ENCODE measurements at places on chromosomes 16 and 17.

DNA sequence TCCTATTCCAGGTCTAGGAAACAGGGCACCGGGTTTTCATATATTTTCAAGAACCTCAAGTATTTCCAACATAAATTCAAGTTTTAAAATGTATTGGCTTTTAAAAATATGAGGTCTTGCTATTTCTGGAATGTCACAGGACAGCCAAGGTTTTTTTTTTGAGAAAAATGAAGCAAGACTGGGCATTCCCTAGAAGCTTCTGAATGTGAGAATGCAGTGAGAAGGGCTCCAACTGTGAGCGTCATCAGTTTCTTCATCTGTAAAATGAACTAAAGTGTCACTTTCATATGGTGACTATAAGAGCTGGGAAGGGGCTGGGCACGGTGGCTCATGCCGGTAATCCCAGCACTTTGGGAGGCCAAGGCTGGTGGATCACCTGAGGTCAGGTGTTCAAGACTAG, 455.8 kb upstream of the MAF start:
- no peak for DNase-seq

- DNase-seq: peak; percentile 13
These were observed 643 bp downstream of the HSDL1 start for GRCh38 chr16:84144209-84144858.

DNA sequence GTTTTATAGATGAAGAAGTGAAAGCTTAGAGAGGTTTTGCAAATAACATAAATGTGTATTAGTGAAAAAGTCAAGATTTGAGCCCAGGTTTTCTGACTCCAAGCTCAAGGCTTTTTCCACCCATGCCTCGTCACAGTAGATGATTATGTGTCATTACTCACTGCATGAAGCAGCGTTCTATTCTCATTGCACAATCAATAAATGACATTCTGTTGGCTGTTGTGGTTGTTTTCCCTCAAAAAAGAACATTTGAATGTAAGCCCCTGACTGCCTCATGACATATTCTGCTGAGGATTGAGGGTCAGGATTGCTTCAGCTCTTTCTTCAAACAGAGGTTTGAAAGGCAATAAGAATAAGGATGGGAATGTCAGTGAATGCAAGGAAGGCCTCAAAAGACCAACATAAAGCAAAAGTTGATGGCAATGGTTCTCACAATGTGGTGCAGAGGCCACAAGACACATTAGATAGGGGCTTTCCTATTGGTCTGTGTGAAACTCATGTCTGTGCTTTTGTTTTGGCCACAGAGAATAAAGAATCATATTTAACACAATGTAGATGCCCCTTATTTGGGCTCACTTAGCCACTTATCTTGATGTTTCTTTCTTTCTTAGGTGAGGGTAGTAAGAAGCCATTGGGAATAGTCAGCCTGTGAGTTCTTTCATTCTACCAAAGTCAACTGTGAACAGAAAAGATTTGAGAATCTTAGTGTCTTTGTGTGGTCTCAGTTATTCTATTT, 5.4 kb upstream of the MMD start:
- no peak for DNase-seq

DNA sequence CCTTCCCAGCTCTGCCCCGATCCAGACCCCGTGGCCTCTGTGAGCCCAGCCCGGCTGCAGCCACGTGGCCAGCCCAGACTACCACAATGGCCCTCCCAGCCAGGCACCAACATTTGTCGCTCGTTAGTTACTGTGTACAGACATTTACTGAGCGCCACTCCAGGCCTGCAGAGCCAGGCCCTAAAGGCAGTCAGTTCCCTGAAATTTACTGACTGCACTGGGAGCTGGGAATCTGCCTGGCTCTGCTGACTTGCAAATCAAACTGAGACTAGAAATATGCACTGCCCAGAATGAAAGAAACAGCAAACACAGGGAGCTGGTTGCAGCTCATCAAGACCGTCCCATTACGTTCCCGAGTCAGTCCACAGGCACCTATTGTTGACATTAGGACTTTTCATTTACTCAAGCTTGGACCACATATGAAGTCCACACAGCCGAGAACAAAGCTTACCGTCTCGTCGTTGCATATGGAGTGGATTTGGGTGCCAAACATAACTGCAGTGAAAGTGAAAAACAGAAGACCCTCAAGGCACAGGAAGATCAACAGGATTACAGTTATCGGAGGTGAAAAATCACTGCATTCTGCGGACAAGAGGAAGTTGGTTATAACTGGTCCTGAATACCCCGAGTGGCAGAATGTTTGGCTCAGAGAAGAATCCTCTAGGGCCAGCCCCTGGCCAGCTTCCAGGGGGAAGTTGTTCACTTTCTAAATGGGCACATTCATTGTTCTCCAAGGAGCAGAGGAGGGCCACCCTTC, 34.5 kb downstream of the ZDHHC7 start:
- no peak for DNase-seq

- no peak for DNase-seq
These were observed 6.2 kb downstream of the REXO5 start for GRCh38 chr16:20812510-20812909.

- no peak for DNase-seq
These were observed 939 bp upstream of the WDR90 start for GRCh38 chr16:648071-648780.

GRCh38 chr17:48755356-48755755, 26.8 kb upstream of the HOXB13 start:
- DNase-seq: no peak

DNA sequence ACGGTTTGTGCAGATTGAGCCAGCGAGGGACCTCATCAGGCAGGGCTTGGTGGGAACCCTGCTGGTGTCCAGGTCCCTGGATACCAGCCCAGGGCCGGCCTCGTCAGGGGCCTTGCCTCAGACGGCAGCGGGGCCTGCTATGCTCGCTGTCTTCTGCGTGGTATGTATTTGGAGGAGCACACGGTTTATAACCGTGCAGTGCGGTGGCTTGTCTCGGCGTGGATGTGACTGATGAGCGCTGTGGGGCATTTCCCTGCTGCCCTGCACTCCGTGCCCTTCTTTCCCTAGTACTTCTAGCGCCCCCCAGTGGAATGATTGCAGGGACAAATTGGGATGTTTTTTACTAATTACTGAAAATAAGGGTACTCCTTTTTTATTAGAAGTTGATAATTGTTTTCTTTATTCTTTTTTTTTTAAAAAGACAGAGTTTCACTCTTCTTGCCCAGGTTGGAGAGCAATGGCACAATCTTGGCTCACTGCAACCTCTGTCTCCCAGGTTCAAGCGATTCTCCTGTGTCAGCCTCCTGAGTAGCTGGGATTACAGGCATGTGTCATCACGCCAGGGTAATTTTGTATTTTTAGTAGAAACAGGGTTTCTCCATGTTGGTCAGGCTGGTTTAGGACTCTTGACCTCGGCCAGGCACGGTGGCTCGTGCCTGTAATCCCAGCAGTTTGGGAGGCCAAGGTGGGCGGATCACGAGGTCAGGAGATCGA, 15.3 kb downstream of the TBCD start:
- no peak for DNase-seq

DNA sequence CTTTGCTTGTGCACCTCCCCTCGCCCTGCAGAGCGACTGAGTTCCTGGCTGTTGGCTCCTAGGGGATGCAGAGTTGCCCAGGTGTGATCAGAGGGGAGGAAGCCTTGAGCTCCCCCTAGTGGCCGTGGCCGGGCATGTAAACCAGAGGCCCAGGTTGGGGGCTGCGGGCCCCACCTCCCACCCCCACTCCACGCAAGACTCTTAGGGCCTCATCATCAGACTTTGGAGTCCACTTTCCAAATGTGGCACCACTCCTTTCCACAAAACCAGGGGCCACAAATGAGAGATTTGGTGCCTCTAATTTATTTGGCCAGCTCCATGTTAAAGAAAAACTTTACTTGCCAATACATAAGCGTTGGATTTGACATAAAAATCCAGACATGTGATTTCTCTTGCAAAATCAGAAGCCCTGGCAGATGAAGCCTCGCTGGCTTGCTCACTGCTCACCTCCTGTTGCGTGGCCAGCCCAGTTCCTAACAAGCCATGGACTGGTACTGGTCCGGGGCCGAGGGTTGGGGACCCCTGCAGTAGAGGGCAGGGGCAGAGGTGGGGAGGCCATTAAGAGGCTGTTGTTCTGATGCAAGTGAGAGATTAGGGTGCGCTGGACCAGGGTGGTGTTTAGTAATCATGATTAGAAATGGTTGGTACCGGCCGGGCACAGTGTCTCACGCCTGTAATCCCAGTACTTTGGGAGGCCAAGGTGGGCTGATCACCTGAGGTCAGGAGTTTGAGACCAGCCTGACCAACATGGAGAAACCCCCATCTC, 28.7 kb upstream of the GAS7 start:
- peak; percentile 29 for DNase-seq

DNA sequence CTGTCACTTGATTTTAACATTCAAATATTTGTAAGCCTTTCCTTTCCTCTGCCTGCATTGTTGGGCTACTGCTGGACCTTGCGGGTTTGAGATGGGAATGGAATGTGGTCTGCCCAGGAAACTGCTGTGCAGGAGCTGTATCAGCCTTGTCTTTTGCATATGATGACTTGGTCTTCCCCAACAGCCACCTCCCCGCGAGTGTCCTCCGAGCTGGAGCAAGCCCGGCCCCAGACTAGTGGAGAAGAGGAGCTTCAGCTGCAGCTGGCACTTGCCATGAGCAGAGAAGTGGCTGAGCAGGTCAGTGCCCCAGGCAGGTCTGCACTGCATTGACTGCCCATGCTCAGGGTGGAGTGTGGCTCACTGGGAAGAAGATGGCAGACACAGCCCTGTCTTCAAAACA, 52.8 kb downstream of the B9D1 start:
- DNase-seq: no peak

GRCh38 chr16:77402672-77403071, 32.2 kb downstream of the ADAMTS18 start:
- no peak for DNase-seq

DNA sequence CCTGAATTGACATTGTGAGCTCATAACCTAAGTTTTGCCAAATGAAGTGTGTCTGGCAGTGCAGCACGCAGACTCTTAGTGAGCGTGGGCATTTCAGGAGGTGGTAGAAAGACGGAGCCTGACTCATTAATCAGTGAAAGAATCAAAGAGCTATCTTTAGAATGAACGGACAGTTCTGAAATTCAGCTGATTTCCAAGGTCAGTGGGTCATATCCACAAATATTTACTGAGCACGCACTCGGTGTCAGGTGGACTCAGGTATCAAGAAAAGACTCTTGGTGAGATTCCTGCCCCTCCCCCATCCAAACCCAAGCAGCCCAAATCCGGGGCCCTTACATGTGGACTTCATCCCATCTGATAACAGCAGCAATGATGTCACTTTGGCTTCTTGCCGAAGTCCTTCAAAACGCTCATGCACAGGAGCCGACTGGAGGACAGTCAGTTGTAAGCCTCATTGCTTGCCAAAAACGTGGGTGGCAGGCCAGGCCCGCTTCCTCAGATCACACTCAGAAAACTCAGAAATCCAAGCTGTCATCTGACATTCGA, 185.8 kb downstream of the HS3ST3A1 start:
- DNase-seq: no peak

DNA sequence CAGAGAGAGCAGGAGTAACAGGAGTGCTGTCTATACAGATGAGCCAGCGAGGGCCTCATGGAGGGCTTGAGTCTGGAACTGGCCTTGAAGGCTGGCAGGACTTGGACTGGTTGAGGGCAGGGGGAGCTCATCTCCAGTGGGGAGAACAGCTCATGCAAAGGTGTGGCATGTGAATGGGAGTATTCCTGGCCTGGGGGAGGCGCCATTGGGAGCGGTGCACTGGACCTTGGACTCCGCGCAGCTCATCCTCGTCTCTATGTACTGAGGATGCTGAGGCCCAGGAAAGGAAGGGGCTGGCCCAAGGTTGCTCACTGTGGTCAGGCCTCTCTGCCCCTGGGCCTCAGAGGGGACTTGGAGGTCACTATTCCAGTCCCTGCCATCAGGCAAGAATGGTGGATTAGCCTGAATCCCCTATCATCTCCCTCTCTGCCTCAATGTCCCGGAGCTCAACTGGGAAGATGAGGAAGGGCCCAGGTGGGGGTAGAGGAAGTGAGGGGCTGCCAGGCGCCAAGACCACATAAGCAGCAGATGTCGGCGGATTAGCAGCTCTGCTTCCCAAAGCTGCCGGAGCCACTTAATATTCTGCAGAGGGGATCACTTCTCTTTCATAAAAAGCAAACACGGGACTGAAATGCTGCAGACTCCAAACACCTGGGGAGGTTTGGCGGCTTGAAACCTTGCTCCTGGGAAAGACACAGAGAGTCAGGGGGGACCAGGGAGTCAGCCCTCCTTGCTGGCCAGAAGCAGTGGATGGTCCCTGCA, 88.9 kb downstream of the SDK2 start:
- no peak for DNase-seq

DNA sequence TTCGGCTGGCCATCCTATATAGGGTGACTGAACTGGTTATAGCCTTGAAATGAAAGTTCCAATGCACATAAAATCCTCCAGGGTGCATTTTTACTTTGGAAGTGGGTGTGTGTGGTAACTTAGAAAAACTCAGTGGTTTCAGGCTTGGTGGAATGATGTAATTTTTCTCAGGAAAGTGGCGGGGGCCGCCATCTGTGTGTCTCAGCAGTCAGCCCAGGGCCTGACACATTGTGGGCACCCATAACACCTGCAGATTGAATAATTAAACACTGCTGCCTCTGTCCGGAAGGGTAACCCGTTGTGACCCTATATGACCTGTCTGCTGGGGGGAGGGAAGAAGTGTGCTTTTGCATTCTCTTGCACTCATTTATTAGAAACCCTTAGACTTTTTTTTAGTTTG, 2.2 kb upstream of the PDP2 start:
- no peak for DNase-seq

- DNase-seq: no peak
These were observed 789.4 kb upstream of the KIF2B start for GRCh38 chr17:53033297-53033696.

DNA sequence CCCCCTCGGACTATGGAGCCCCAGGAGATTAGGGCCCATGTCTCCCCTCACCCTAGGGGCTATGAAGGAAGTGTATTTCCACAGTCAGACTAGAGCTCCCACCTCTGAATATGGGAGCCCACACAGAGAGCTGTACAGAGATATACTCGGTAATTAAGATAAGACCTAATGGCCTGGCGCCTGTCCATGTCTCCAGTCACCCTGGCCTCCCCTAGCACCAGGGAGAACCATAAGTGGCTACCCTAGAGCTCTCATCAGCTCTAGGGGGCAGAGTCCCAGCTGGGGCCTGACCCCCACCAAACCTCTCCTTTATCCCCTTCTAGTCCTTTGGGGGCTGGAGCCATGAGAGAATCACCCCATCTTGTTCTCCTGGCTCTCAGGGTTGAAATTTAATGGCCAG, 2.4 kb downstream of the TMEM101 start:
- DNase-seq: no peak

- no peak for DNase-seq
These were observed 36.5 kb downstream of the HOXB1 start for GRCh38 chr17:48494335-48494734.
